ENCODE measurements at places on chromosomes 7 and 10.
A peak's percentile ranks its signal among the peaks of the same experiment; 100 is the strongest.

GRCh38 chr10:34814223-34814912, 728 bp downstream of the PARD3 start:
- DNase-seq: no peak

- DNase-seq: no peak
Measured at GRCh38 chr10:78278058-78278404, 244.4 kb downstream of the RPS24 start.

DNA sequence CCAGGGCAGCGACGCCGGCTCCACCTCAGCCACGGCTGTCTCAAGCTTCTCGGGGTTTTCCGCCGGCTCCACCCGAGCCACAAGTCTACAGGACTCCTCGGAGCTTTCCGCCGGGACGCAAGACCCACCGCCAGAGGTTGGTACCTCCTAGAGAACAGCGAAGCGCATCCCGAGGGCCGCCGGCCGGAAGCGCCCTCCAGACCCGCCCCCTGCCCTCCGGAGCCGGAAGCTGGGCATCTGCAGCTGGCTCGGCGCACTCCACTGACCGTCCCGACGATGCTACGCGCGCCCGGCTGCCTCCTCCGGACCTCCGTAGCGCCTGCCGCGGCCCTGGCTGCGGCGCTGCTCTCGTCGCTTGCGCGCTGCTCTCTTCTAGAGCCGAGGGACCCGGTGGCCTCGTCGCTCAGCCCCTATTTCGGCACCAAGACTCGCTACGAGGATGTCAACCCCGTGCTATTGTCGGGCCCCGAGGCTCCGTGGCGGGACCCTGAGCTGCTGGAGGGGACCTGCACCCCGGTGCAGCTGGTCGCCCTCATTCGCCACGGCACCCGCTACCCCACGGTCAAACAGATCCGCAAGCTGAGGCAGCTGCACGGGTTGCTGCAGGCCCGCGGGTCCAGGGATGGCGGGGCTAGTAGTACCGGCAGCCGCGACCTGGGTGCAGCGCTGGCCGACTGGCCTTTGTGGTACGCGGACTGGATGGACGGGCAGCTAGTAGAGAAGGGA, at the start of gene MINPP1:
Gene MINPP1 (plus strand): TSS at position 254 of the 726 bp plus-strand sequence. CDS start 23 bp downstream, at position 277.
- DNase-seq: peak; percentile 72

GRCh38 chr10:48437546-48437945, 131.1 kb downstream of the MAPK8 start:
- DNase-seq: no peak

DNA sequence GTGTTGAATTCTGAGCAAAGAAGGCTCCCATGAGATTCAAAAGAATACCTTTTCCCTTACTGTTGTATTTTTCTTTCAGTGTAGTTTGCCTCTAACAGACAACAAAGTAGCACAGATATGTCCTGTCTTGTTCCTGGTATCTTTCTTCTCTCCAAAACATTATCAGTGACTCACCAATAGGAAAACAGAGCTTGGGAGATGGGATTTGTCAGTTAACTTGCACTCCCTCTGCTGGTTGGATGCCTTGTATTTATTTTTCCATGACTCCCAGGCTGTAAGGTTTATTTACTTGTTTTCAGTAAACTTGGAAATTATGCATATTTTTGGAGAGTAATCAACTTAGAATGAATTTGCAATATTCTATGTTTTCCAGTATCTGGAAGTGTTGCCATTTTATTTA, 129.7 kb downstream of the SAMD9 start:
- no peak for DNase-seq

DNA sequence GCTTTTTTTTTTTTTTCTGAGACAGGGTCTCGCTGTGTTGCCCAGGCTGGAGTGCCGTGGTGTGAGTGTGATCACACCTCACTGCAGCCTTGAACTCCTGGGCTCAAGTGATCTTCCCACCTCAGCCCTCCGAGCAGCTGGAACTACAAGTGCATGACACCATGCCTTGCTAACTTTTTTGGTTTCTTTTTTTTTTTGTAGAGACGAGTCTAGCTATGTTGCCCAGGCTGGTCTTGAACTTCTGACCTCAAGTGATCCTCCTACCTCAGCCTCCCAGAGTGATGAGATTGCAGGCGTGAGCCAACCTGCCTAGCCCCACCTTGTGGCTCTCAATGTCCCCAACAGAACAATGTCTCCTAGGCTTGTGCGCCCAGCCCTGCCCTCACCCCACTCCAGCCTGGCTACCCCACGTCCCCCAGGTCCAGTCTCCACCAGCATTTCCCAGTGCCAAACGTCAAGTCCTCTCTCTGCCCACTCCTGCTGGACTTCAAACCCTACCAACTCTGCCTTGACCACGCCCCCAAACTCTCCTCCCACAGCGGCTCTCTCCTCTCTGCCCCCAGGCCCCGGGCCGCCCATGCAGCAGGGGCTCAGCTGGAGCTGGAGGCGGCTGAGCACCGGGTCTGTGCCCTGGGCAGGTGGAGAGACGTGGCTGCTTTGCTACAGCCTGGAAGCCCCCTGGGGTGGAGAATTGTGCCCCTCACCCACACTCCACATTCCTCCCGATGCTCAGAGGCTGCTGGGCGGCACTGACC, 18.9 kb downstream of the BHLHA15 start:
- no peak for DNase-seq

DNA sequence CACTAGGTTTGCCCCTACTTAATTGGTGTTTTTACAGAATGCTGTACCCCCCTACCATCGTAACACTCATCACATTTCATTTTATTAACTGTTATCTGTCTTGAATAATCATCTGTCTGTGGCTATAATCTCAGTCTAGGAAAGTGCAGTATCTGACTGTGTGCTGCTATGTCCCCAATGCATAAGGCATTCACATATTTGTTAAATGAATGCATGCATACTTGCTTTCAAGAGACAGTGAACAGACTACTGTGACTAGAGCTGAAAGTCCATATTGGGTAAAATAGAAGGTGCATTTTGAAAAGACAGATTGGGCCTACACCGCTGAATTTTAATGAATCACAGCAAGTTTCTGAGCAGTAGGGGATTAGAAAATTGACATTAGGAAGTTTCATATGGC, 112.3 kb downstream of the ARHGAP12 start:
- no peak for DNase-seq

DNA sequence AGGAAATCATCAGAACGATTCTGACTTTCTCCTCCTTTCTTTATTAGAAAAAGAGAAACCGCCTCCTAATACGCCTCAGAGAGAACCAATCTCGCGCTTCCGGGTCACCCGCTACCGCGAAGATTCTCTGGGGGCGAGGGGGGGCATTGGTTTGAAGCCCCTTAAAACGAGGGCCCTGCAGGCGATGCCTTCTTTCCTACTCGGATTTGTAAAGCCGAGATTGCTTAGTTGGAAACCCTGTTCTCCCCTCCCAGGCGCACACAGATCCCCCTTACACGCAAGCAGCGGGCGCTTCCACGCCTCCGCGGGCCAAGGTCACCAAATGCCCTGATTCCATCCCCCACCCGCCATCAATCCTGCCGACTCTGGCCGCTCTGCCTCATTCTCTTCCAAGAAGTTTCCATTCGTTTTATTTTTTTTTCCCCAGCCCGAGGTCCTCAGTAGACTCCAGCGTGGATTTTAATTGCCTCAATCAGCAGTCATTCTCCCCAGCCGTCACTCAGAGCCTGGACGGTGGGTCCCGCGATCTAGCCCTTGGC, 1.1 kb upstream of the GAD2 start:
- no peak for DNase-seq

GRCh38 chr7:120955577-120956149, 5.1 kb downstream of the ING3 start:
- no peak for DNase-seq

GRCh38 chr7:31432176-31432575, 81.7 kb upstream of the ITPRID1 start:
- no peak for DNase-seq

DNA sequence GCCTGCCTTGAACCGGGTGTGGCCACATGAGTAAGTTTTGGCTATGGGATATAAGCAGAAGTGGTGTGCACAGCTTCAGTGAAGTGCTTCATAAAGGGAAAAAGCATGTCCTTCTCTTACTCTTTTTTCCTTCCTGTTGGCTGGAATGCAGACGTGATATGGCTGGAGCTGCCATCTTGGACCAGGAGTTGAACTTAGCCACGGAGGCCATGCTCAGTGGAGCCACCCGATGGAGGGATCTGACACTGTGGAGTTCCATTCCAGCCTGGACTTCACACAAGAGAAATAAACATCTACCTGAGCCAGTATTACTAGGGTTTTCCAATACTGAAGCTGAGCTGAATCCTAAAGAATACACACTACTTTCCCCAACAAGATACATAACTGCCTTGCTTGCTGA, 52.3 kb downstream of the CCDC3 start:
- DNase-seq: no peak

DNA sequence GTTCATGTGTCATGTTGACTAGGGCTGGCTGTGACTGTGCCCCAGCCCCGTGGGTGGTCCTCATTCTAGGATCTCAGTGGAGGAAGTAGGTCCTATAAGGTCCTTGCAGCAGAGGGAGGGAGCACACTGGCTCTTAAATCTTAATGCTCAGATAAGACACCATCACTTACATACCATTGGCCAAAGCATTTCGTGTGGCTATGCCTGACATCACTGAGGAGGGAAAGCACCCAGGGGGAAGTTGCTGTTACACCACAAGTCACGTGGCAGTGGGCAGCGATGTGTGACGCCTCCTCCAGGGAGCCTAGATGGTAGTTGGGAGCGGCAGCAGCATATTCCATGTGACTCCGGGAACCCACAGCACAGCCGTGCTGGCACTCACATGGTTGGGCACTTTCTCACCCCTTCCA, 224.7 kb upstream of the SH2B2 start:
- DNase-seq: no peak

DNA sequence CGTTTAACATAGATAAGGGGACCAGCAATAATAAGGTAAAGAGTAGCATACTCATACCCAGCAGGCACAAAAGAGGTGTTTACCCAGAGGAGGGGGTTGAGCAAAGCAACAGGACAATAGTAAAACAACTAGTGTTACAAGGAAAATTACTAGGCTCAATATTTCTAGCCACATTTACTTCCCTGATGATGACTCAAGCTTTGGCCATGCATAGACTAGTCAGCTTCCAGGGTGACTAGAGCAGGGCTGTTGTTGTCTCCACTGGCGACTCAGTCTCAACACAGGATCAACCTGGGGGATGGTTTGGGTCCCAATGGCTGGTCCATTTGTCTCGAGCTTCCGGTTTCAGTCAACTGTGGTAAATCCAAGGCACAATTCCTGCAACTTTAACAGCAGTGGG, 217.7 kb upstream of the KCND2 start:
- DNase-seq: no peak

GRCh38 chr7:96855139-96855538, 145.5 kb upstream of the SEM1 start:
- DNase-seq: no peak

DNA sequence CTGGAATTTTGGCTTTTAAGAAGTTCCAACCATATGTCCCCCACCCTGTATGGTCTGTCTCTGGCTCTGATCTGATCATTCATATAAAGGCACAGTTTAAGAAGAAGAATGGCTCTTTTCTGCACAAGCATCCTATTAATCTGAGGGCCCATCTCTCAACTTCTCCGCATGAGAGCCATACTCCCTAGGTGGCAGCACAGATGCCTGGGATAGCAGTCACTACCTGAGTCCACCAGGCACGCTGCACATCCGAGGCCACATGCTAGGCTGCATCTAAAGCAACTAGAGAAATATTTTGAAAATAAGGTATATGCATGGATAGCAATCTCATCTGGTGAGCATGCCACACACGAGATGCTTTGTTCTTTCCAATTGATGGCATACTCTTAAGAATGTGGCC, 565.5 kb downstream of the PARD3 start:
- no peak for DNase-seq
